ENCODE measurements at places on chromosomes 11 and 22.

GRCh38 chr22:26744892-26745808 lies 87.8 kb downstream of the MIAT start:
- no peak for DNase-seq

DNA sequence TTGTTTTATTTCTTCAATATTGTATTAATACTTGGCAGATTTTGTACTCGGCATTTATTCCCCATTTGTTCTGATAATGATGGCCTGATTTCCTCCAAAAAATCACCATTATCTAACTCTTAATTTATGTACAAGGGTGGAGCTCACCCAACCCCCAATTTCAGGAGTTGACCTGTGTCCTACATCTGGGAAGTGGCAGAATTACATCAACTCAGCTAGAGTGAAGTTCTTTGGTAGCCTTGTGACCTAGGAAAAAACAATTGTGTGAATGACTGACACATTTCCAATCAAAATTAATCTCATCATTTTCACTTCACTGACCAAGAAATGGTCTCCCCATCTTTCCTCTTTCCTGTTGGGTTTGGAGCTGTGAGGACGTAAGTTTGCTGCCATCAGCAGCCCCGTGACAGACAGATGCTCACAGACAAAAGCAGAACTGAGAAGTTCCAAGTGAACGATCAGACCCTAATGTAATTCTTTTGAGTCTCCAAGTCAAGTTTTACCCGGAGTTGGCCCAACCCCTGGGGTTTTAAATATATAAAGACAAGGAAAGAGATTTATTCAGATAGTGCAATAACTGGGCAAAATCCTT lies 16.6 kb upstream of the MS4A6E start:
- no peak for DNase-seq

- no peak for DNase-seq
Observed at GRCh38 chr11:119972281-119972680, 165.6 kb downstream of the TRIM29 start.

DNA sequence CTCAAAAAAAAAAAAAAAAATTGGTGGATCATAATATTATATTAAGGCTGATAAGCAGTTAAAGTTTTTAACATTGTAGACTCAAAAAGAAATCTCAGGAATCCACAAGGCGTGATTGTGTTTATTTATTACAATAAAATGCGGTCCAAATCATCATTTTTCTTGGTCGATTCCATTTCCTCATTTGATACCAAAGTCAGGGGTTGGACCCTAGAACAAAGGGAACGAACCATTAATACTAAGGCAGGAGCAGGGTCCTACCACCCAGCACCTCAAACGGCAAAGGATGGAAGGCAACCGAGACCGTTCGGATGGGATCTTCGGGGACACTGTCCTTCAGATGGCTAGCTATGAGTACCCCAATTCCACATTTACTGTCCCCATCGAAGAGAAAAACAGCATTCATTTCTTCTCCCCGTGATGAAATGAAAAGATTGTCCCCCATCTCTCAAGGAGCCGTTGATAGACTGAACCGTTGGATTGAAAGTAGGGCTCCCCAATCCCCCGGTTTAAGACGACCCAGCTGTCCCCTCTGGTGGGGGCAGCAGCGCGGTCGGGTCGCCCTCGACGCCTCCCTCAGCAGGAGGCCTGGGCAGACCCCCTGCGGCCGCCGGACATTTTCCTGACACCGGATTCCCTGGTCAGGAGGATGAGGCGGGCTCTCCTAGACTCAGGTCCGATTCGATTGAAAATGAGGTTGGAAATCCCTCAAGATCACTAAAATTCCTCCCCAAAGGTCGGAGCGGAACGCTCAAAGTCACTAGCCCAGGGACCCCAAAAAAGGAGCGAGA lies 607 bp downstream of the DMC1 start:
- DNase-seq = peak; percentile 45

DNA sequence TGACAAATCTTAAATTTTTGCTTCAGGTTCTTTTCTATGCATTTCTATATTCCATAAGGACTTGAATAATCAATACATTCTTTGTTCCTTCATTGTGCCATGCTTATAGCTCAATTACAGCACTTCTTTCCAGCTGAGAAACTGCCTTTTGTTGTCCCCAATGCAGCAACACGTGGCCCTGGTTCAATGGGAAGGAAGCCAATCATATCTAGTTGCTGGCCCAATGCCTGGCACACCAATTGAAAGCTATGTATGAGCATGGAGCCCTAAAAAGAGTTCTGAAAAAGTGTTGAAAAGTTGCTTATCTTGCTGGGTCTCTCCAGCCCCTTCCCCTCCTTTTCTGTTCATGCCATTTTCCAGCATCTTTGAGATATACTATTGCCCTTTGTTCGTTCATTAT lies 448.0 kb upstream of the FAT3 start:
- no peak for DNase-seq

DNA sequence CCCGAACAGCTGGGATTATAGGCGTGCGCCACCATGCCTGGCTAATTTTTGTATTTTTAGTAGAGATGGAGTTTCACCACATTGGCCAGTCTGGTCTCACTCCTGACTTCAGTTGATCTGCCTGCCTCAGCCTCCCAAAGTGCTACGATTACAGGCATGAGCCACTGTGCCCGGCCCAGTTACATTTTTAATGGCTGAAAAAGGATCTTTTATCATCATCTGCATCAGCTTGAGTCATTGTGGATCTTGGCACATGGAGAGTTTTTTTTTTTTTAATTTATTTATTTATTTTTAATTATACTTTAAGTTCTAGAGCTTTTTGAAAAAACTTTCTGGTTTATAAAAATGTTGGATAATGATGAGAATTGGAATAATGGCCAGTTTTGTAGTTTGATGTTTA lies 8.6 kb downstream of the IGHMBP2 start:
- no peak for DNase-seq

- DNase-seq = no peak
Observed at GRCh38 chr11:105152021-105152512, 12.5 kb upstream of the CARD18 start.

DNA sequence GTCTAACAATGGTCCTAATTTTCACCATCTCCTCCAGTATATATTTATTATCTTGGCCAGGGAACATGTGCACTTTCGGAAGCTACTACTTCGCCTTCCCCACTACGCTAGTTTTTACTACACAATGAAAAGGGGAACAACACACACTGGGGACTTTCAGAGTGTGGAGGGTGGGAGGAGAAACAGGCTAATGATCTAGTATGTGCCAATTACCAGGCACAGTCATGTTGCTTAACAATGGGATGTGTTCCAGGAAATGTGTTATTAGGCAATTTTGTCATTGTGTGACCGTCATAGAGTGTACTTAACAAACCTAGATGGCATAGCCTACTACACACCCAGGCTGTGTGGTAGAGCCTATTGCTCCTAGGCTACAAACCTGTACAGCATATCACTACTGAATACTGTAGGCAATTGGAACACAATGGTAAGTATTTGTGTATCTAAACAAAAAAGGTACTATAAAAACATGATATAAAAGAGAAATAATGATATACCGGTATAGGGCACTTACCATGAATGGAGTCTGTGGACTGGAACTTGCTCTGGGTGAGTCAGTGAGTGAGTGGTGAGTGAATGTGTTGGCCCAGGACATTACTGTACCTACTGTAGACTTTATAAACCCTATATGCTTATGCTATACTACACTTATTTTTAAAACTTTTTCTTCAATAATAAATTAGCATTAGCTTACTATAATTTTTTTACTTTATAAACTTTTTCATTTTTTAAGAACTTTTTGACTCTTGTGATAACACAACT lies 20.1 kb upstream of the CUL5 start:
- DNase-seq = no peak

- DNase-seq = no peak
Observed at GRCh38 chr11:36056160-36056751, 112.4 kb downstream of the LDLRAD3 start.

- DNase-seq = peak; percentile 96
Observed at GRCh38 chr22:20393705-20394476, at the start of gene ZNF74. Gene ZNF74 (plus strand): TSS chr22:20394151. CDS start chr22:20394629, 478 bp downstream.

DNA sequence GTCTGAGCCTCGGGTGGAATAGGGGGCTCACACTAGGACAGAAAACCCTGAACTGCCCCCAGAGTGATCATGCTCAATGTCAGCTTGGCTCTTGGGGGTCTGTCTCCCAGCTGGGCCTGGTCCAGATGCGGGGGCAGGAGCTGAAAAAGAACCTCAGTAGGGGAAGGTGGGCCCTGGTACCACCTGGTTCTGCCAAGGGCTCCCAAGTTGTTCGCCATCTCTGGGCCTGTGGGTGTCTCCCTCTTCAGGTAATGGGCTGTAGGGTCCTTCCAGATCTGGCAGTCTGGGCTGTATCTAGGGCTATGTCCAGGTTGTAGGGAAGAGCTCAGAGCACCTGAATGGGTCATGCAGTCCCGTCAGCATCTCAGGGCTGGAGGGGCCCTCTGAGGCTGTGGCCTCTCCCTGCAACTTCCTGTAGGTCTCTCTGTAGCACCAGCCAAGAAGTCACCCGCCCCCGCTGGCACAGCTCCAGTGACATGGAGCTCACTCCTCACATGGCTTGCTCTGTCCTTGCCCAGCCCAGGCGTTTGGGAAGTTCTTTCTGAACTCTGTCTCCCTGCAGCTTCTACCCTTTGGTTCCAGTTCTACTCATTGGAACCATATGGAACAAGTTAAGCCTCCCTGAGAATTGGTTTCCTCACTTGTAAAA lies 33.0 kb upstream of the SOX10 start:
- no peak for DNase-seq

DNA sequence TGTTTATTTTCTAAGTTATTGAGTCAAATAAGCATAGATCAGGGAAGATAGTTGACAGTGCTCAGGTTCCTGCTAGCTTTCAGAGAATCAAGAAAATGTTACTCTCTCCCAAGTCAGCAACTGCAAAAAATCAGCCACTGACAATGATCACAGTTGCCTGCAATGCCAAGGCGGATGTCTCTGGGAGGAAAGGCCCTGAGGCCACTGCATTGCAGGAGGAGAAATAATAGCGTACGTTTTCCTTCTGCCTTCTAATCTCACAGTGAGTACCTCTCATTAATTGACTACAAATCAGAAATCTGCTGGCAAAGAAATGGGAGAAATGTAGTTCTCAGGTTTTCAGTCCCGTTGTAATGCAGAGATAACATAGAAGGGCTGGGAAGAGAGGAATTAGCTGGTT lies 54.0 kb upstream of the SPON1 start:
- DNase-seq = no peak

DNA sequence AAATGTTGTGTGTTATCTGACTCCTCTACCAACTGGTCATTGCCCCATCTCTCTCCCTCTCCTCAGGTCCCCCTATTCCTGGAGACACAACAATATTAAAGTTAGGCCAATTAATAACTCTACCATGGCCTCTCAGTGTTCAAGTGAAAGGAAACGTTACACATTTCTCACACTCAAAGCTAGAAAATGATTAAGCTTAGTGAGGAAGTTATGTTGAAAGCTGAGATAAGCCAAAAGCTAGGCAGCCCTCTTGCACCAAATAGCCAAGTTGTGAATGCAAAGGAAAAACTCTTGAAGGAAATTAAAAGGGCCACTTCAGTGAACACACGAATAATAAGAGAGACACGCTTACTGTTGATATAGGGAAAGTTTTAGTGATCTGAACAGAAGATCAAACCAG lies 6.9 kb downstream of the DLG2 start:
- no peak for DNase-seq

DNA sequence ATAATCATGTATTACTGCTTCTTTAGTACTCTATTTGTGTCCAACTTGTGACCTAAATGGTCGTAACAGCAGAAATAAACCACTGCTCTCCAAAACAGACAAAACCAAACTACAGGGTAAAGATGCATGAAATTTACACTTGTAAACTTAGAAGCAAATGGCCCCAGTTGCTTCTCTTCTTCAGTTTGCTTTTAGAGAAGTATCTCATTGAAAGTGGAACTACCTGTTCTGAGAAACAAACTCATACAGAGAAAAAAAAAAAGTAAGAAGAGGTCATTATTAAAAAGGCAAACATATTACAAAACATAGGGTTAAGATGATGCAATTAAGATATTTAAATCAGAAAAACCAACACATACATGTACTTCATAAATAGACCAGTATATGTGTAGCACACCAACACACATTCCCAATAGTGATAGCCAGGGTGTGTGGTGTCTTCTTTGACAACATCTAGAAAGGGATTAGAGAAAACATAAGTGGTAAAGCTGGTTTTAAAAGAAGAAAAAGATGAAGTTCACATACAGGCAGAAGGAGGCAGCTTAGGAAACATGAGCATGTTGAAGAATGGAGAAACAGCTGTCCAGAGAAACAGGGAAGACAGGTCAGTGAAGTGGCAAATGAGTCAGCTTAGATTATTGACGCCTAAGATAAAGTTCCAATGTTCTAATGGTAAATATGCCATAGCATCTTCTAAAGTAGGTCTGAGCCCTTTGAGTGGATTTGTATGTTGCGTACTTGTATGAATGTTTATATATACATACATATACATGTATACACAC lies 844.7 kb upstream of the CCDC90B start:
- no peak for DNase-seq

- DNase-seq = no peak
Observed at GRCh38 chr22:43526946-43527345, 115.1 kb downstream of the MPPED1 start.

GRCh38 chr11:26823963-26824362 lies 102.1 kb upstream of the SLC5A12 start:
- DNase-seq = no peak

GRCh38 chr11:33767624-33768023 lies 6.7 kb downstream of the FBXO3 start:
- DNase-seq = no peak

DNA sequence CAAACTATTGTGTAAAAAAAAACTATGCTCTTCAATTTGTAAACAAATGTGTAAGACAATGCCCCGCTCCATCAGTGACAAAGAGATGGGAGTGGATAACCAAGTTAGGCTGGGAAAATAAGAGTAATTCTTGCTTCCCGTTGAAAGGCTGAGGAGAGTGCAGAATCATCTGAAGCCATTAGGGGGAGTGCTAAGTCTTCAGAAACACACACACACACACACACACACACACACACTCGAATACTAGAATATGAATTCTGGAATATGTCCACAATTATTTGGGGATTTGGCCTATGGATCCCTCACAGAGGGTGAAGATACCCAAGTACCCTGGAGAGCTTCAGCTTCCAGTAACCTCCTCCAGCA lies 27.8 kb upstream of the ROBO3 start:
- DNase-seq = no peak

DNA sequence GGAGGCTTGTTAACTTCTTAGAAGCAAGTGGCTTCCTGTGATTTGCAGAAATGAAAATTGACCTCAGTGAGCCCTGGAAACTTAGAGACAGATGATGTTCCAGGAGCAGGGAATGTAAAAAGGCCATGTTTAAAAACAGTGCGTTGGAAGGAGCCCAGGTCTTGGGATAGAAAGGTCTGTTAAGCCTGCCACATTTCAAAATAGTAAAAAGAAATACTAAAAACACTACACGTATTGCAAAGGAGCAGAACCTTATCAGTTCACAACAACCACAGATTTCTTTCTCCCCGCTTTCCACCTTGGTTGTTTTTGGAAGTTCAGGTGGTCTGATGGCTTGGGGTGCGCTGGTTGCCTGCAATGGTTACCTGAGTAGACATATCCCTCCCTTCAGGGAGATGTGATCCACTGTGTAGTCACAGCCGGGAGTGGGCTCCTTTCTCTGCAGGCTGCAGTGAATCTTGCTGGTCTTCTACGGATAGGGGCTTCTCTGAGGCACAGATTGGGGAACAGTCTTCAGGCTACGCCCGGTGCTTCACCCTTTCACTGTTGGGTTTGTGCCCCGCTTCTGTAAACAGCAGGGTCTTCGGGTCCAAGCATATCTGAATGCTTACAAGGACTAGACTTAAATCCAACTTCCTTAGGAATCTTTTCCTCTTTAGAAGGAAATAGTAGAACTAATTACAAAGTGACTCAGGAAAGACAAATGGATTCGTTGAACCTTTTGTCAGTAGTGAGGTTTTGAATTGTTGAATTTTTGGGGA lies 1.9 kb downstream of the TEAD1 start:
- no peak for DNase-seq

GRCh38 chr11:68891351-68891948 lies 12.2 kb downstream of the MRPL21 start:
- no peak for DNase-seq

Data from kidney (tissue), 22 donors.